SIG-M5 (cell line): ENCODE measurements at places on chromosomes 7 and 10.

GRCh38 chr7:130361681-130362080 is 17.1 kb downstream of the CPA5 start:
- no peak for DNase-seq

GRCh38 chr7:128003787-128004186 is 27.4 kb downstream of the LRRC4 start:
- no peak for DNase-seq

GRCh38 chr10:28935061-28935460 is 257.7 kb downstream of the BAMBI start:
- DNase-seq = no peak

- no peak for DNase-seq
Observed at GRCh38 chr7:153392726-153393125, 633.2 kb downstream of the ACTR3B start.

GRCh38 chr7:158374586-158374985 is 213.0 kb downstream of the PTPRN2 start:
- DNase-seq = no peak

- DNase-seq = no peak
Observed at GRCh38 chr7:90622670-90623069, 26.5 kb downstream of the CDK14 start.

DNA sequence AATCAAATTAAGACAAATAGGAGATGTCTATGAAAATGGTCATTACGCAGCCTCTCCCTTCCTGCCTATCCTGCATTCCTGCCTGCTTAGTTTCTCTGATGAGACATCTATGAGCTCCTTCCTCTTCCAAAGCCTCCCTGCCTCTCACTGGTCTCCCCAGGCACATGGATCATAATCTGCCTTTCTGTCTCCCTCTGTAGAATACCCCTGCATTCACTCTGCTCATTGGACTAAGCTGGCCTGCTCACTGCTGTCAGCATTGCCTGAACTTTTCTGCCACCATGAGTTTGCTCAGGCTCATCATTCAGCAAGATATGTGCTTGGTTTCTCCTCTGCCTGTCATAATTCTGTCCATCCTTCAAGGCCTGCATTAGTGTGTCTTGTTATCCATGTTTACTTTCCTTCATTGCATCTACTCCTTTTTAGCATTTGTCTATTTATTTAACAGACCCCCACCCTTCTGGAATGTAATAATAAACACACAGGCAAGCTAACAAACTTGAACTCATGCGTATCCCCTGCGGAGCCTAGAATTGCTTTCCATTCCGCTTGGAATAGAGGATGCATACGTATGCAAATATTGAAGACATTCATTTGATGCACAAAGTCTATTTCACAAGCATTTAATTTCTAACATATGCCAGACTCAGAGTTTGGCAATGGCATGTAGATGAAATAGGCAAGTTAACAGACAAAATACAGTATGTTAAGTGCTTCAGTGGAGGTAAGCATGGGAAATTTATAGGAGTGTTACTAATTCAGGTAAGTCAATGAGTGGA is 88.3 kb downstream of the PTPRZ1 start:
- DNase-seq = no peak

- no peak for DNase-seq
Observed at GRCh38 chr7:18689551-18689950, 194.0 kb downstream of the HDAC9 start.

DNA sequence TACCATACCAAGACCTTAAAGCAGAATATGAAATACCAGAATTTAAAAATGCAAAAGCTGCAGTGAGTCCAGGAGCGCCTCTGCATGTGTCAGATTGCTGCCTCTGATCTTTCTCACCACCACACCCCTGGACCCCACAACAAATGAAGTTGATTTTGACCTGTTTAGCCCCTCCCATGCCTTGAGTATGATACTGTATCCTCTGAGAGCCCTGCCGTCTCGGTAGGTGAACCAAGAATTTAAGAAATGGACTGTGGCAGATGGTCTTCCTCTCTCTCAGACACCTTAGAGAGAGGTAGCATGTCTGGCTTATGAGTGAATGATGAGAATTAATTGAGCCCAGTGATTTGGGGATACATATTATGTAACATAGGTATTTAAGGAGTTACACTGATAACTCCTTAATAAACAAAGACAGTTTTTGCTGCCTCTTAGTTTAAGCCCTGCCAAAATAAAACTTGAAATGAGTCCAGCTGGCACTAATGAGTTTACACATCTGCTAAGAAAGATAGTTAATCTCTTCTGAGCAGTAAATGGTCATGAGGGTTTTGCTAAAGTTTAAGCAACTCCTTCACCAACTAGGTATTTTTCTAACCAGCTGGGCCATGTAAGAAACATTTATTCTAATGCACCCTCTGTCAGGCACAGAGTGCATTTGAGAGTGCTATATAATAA is 4.5 kb upstream of the TFPI2 start:
- no peak for DNase-seq

DNA sequence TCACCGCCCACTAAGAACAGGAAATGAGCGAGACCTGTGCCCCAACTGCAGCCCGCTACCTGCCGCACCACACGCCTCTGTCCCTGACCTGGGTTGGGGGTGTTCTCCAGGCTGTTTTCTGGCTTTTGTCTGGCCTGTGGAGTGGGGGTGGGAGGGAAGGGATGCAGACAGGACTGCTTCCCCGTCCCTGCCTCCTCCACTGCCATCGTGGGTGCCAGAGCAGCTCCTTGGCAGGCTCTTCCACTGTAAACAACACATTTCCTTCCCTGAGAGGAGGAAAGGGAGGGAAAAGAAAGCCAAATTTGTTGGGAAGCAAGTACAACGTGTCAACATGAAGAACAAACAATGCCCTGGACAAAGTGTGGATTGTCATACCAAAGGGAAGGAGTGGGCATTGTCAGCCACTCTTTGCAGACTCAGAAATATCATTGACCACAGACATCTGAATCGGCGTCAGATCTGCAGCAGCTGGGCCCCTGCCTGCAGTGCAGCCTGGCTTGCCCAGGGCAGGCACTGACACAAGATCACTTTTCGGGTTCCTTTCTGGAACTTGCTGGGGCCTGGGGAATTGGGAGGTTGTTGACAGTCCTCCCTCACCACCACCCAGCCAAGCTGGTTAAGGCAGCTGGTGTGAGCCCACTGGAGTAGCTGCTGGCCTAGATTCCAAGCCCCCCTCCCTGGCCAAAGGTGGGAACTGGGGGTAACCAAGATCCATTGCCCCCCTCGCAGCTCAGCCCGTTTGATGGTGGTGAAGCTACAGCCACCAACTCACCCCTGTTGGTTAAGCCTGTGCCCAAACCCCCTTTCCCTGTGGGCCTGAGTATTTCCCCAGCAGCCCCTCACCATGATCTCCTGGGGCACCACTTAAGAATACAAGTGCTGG is 22.6 kb upstream of the TRIM8 start:
- DNase-seq = no peak

DNA sequence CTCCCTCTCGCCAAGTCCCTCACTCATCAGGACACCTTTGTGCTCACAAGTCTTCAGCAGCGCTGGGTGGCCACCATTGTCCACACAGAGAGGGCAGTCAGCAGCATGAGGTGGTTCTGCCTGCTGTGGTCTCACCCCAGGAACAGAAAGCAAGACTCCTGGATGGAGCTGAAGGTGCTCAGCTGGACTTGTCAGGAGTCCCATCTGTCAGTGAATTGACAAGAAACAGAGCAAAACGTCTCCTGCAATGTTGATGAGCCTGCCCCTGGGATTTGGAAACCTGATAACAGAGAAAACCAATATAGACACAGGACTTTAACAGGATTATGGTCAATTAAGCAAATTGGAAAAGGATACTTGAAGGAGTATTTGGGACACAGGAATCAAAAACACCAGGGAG is 122.2 kb upstream of the PRSS58 start:
- DNase-seq = no peak

DNA sequence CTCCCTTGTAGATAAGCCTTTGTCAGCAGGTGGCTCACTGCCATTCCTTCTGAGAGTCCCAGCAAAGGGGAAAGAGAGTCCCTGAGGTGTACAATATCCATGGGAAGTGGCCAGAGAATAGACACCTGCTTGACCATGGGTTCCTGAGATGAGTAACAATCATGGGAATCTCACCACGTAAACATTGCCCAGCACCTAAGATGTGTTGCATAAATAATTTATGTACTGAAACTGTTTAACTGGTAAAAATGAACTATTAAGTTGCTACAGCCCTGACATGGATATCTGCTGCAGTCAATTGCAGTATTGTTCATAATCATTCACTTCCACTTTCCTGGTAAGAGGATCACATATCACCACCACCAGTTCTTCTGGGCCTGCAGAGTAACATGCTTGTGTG is 123.8 kb upstream of the INHBA start:
- no peak for DNase-seq

DNA sequence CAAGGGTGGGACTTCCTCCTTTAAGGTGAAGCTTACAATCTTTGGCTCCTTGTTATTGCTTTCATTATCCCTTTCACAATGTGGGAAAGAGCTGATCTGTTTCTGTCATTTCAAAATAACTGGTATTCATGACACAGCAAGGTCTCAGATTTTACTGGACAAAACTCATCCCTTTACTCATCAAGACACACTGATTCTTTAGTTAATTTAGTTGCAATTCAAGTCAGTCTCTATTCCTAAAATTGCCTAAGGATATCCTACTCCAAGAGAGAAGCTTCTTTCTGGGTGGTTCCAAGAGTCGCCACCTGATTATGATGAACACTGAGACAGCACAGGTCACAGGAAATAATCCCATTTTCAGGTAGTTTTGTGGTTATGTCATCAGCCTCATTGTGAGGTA is 5.8 kb upstream of the PNLIPRP3 start:
- DNase-seq = no peak

GRCh38 chr7:110852156-110852940 is 238.6 kb upstream of the LRRN3 start:
- DNase-seq = no peak

DNA sequence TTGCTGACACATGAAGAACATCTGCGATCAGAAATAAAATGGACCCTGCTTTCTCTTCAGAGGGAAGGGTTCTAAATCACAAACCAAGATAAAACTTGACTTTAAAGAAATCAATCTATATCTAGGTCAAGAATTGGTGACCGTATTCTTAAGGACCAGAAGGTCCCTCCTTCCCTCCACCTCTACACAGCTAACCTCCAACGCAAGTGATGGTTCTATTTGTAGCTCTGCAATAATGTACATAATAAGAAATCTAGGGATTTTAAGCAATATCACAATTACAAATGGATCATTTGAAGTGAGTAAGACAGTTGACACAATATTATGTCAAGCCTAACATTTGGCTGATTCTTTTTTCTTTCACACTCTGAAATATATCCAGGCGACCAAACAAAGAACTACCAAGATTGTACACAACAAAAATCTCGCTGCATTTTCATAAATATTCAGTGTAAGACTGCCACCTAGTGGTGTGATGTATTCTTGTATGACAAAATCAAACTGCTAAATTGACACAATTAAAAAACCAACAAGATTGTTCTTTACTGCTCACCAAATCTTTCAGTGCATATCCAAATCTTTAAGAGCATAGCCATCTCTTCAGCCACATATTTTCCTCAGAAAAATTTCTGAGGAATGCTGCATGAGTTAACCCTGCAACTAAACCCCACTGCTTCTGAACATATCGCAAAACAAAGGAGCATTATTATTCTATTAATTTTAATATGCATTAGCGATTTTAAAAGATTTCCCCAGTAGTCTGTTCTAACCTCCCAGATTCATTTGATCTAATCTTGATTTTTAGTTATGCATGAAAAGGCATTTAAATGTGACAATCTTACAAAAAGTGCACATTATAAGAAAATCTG is 44.5 kb downstream of the ICA1 start:
- DNase-seq = no peak

GRCh38 chr7:94559972-94560371 is 50.4 kb downstream of the CASD1 start:
- no peak for DNase-seq

- no peak for DNase-seq
Observed at GRCh38 chr7:17130281-17131059, 168.0 kb upstream of the AHR start.

GRCh38 chr10:63206576-63206975 is 73.4 kb downstream of the NRBF2 start:
- no peak for DNase-seq

GRCh38 chr7:112201411-112201810 is 4.8 kb downstream of the DOCK4 start:
- no peak for DNase-seq

DNA sequence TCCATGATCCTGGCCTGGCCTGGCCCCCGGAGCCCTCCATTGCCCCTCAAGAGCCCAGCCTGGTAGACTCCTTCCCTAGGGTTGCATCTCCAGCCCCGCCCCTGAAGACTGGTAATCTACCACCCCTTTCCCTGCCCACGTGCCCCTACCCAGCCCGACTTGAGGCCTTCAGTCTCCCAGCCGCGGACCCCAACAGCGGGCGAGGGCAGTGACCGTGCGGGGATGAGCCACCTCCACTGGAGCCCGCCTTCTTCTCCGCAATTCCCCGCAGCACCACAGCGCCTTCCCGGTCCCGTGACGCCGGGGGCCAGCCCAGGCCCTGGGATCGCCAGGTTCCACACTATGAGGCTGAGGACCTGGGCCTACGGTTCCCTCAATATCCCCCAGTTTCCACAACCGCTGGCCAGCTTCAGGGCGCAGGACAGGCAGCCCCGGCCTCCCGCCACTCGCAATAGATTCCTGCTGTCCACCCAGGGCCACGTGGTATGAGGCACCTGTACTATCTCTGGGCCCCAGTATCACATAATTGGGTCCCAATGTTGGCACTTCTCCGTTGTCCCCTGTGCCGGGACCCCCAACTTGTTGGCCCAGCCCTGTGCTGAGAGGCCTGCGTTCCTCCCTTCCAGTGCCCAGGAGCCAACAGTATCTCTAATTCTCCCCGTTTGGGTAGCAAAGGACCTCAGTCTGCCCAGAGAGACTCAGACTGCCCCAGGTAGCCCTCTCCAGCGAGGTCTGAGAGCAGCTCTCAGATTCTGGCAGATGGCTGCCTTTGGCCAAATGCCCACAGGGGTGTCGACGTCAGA is 1.1 kb upstream of the GPRIN2 start:
- DNase-seq = no peak

- DNase-seq = no peak
Observed at GRCh38 chr7:70212281-70212680, 614.0 kb downstream of the AUTS2 start.

- DNase-seq = no peak
Observed at GRCh38 chr10:30701451-30702173, 72.1 kb upstream of the LYZL2 start.

- no peak for DNase-seq
Observed at GRCh38 chr7:115763347-115763746, 267.2 kb downstream of the TFEC start.

- DNase-seq = no peak
Observed at GRCh38 chr7:55173671-55174070, 154.9 kb downstream of the EGFR start.
